Forelimb muscle (tissue), 1 donor: ENCODE measurements at places on chromosomes 7 and 10.

- DNase-seq, result no peak
Observed at GRCh38 chr7:378551-379455, 88.8 kb downstream of the FOXL3 start.

- peak; percentile 87 for DNase-seq
Observed at GRCh38 chr7:134432296-134433152, 26.4 kb downstream of the AKR1B1 start.

- DNase-seq, result no peak
Observed at GRCh38 chr10:3159152-3159551, 13.4 kb downstream of the PITRM1 start.

GRCh38 chr7:99373091-99374066, 1.2 kb upstream of the ARPC1B start:
- no peak for DNase-seq

GRCh38 chr10:1524540-1524939, 212.8 kb downstream of the ADARB2 start:
- no peak for DNase-seq

DNA sequence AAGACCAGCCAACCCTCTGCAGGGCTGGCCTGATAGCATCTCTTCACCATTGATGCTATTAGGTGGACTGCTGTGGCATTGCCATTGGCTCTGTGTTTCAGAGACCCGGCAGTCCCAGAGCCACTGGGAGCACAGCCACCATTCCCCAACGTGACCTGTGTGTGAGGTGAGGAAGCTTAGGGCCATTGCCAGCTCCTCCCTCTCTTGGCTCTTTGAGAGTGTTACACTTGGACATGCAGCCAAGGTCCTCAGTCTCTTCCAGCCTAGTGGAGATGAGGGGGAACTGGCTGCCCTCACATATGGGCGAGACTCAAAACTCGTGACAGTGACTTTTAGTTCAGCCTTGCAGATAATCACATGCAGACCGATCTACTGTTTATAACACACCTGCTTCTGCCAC, 39.3 kb upstream of the HMX3 start:
- no peak for DNase-seq
